ENCODE measurements at places on chromosomes 5 and 9. TPM values are rescaled to one million over a fixed set of nuclear protein-coding genes. Genes with fewer than 3 reads are reported as not detected.

Gene IRGM
- not detected for total RNA-seq

DNA sequence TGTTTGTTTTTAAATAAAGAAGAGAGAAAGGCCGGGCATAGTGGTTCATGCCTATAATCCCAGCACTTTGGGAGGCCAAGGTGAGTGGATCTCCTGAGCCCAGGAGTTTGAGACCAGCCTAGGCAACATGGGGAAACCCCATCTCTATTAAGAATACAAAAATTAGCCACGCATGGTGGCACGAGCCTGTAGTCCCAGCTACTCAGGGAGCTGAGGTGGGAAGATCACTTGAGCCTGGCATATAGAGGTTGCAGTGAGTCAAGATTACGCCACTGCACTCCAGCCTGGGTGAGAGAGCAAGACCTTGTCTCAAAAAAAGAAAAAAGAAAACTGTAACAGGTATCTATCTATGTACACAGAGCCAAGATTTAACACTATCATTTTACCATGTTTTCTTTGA is 34.2 kb upstream of the CDC42SE2 start:
- no peak for DNase-seq

- no peak for DNase-seq
Observed at GRCh38 chr9:99056186-99056585, 48.7 kb upstream of the TGFBR1 start.

DNA sequence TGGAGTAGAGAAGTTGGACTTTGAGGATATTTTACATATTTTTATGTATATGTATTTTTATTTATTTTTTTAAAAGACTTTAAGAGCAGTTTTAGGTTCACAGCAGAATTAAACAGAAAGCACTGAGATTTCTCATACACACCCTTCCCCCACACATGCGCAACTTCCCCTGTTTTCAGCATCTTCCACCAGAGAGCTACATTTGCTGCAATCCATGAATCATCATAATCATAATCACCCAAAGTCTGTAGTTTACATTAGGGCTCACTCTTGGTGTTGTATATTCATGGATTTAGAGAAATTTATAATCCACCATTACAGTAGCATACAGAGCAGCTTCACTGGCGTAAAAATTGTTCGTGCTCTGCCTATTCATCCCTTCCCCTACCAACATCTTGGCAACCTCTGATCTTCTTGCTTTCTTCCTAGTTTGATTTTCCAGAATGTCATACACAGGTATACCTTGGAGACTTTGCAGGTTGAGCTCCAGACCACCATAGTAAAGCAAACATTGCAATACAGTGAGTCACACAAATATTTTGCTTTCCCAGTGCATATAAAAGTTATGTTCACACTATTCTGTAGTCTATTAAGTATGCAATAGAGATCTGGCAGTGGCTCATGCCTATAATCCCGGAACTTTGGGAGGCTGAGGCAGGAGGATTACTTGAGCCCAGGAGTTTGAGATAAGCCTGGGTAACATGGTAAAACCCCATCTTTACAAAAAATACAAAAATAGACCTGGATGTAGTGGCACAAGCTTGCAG is 9.6 kb upstream of the CCDC171 start:
- DNase-seq: no peak

GRCh38 chr5:78362220-78362619 is 1.8 kb downstream of the SCAMP1 start:
- DNase-seq: peak; percentile 38

- DNase-seq: no peak
Observed at GRCh38 chr9:90726215-90726614, 75.4 kb upstream of the SYK start.

DNA sequence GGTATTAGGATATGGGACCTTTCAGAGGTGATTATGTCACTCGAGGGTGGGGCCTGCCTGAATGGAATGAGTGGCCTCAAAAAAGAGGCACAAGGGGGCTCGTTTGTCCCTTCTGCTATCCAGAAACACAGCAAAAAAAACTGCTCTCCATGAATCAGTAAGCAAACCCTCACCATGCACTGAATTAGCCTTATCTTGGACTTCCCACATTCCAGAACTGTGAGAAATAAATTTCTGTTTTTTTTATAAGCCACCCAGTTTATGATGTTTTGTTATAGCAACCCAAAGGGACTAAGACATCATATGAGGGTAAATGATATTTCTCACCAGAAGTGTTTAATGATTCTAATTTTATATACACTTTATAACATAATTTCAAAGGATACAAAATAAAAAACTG is 476.6 kb upstream of the EDIL3 start:
- no peak for DNase-seq

DNA sequence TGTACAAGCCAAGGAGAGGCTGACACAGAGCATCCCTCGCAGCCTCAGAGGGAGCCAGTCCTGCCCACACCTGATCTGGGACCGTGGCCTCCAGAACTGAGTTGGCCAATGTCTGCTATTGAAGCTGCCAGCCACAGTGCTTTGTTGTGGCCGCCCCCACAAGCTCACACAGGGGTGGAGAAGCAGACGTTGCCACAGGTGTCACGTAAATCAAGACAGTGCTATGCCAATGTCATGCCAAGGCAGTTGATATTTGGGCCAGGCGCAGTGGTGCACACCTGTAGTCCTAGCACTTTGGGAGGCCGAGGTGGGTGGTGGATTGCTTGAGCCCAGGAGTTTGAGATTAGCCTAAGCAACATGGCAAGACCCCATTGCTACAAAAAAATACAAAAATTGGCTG is 17.3 kb upstream of the TERT start:
- no peak for DNase-seq

Gene PCDHA9
- not detected for total RNA-seq

Gene OR1J4
- total RNA-seq: not detected

- no peak for DNase-seq
Observed at GRCh38 chr9:105065098-105066088, 137.4 kb upstream of the ABCA1 start.

Gene FCN2
- not detected for total RNA-seq
